Activated CD4-positive, alpha-beta memory T cell treated with anti-CD3 and anti-CD28 coated beads, Interleukin-2, amount 10 ng/mL, durations not matched to agents 7 days and 5 days (primary cell): ENCODE measurements at places on chromosomes 5 and 9. TPM values are rescaled to one million over a fixed set of nuclear protein-coding genes. Genes with fewer than 3 reads are reported as not detected.

DNA sequence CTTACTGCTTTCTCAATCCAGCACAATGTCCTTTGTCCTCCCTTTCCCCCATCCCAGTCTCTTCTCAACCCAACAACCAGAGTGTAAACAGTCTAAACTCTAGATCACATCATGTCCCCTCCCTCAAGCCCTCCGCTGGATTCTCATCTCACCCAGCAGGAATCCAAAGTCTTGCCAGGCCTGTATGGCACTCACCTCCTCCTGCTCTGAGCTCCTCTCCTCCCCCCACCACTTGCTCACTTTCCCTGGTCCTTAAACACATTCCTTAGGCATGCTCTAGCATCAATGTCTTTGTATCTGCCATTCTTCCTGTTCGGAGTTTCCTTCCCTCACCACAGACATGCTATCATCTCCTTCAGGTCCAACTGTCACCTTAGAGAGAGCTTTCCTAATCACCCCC is 78.8 kb downstream of the NIPSNAP3B start:
- no peak for DNase-seq
- H3K27me3 ChIP-seq = peaks cover 7% of the 10 kb centered on the region
- H3K36me3 ChIP-seq = no peaks in the 10 kb centered on the region
- no peak overlapping the region for H3K4me3 ChIP-seq
- H3K4me1 ChIP-seq = peaks cover 4% of the 10 kb centered on the region

DNA sequence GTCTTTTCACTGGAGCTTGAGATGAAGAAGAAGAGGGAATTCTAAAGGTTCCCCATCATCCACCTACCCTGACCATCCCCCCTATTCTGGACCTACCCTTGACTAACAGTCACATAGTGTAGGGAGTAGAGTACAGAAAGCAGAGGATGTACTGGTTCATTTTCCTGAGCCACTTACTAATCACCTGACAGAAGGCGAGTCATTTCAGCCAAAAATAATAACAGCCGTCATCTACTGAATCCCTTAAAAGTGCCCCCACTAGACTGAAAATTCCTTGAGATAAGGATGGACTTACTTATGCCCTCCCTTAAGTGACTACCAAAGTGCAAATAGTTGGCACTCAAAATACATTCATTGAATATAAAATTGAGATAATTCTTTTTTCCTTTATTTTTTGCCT is 112.2 kb downstream of the FOXD1 start:
- H3K27me3 ChIP-seq = peaks cover 34% of the 10 kb centered on the region
- H3K4me3 ChIP-seq = no peak overlapping the region
- no peaks in the 10 kb centered on the region for H3K36me3 ChIP-seq
- no peak for DNase-seq
- no peak overlapping the region for H3K27ac ChIP-seq
- no peaks in the 10 kb centered on the region for H3K4me1 ChIP-seq

GRCh38 chr5:5335107-5335506 is 87.4 kb upstream of the ICE1 start:
- no peak overlapping the region for H3K4me3 ChIP-seq
- H3K36me3 ChIP-seq = no peaks in the 10 kb centered on the region
- no peaks in the 10 kb centered on the region for H3K4me1 ChIP-seq
- no peak overlapping the region for H3K27ac ChIP-seq
- no peaks in the 10 kb centered on the region for H3K27me3 ChIP-seq
- no peak for DNase-seq

GRCh38 chr5:149257131-149257530 is 14.5 kb upstream of the AFAP1L1 start:
- no peak overlapping the region for H3K27ac ChIP-seq
- no peak overlapping the region for H3K4me3 ChIP-seq
- H3K27me3 ChIP-seq = peaks cover 16% of the 10 kb centered on the region
- H3K4me1 ChIP-seq = no peaks in the 10 kb centered on the region
- H3K36me3 ChIP-seq = no peaks in the 10 kb centered on the region
- no peak for DNase-seq

GRCh38 chr5:180467989-180468731 is 26.0 kb upstream of the CNOT6 start:
- H3K27ac ChIP-seq = no peak overlapping the region
- no peak for DNase-seq
- no peaks in the 10 kb centered on the region for H3K36me3 ChIP-seq

DNA sequence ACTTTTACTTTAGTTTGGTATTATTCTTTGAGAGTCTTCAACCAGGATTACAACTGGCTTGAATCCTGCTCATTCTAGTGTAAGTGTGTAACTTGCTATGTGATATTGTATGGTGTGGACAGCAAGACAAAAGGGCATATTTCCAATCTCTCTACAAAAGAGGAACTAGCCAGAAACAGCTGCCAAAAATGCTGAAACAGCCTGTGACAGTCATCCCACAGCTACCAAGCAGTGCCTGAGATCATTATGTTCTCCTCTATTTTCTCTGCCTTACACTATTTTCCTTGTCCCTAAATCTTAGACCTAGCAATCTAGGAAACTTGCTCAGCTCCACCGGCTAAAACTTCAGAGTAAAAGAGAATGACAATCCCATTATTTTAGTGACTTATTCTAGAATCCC is 42.8 kb downstream of the WDR41 start:
- H3K36me3 ChIP-seq = peaks cover 50% of the 10 kb centered on the region
- H3K27ac ChIP-seq = no peak overlapping the region
- no peaks in the 10 kb centered on the region for H3K27me3 ChIP-seq
- H3K4me1 ChIP-seq = no peaks in the 10 kb centered on the region
- H3K4me3 ChIP-seq = no peak overlapping the region
- DNase-seq = no peak

GRCh38 chr5:140420226-140420570 is 18.6 kb downstream of the ANKHD1 start:
- no peaks in the 10 kb centered on the region for H3K27me3 ChIP-seq
- H3K4me3 ChIP-seq = no peak overlapping the region
- no peak for DNase-seq
- H3K36me3 ChIP-seq = peaks cover 28% of the 10 kb centered on the region

DNA sequence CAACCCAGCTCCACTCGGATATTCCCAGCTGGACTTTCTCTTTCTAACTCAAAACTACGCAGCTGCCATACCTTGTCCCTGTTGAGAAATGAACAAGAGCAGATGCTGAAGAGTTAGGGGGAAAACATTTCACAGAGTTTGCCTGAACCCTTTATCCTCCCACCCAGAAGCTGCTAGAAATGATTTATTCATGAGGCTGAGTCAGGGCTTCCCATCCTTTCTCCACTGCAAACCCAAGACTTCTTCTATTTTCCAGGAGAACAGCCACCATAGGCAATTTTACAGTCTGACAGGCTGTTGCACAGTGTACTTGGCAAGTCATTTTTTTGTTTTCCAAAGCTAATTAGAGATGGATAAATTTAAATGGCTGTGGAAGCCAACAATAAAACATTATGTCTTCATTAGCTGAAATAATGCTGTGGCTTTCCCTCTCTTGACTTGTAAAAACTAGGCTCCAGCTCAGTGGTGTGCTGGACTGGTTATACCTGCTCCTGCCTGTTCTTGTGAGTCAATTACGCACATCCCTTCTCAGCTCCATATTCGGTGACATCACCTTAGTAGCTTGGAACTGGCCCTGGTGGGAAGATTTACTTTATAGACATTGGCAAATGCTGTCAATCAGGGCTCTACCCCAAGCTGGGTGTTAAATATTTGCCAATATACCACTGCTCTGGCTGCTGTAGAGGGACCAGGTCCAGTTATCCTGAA is 71.9 kb downstream of the KIF4B start:
- no peaks in the 10 kb centered on the region for H3K4me1 ChIP-seq
- no peaks in the 10 kb centered on the region for H3K36me3 ChIP-seq
- H3K27me3 ChIP-seq = peaks cover 2% of the 10 kb centered on the region

- DNase-seq = no peak
- no peaks in the 10 kb centered on the region for H3K4me1 ChIP-seq
- no peaks in the 10 kb centered on the region for H3K27me3 ChIP-seq
- no peak overlapping the region for H3K27ac ChIP-seq
- H3K4me3 ChIP-seq = no peak overlapping the region
Observed at GRCh38 chr5:2901096-2901495, 149.6 kb upstream of the IRX2 start.

DNA sequence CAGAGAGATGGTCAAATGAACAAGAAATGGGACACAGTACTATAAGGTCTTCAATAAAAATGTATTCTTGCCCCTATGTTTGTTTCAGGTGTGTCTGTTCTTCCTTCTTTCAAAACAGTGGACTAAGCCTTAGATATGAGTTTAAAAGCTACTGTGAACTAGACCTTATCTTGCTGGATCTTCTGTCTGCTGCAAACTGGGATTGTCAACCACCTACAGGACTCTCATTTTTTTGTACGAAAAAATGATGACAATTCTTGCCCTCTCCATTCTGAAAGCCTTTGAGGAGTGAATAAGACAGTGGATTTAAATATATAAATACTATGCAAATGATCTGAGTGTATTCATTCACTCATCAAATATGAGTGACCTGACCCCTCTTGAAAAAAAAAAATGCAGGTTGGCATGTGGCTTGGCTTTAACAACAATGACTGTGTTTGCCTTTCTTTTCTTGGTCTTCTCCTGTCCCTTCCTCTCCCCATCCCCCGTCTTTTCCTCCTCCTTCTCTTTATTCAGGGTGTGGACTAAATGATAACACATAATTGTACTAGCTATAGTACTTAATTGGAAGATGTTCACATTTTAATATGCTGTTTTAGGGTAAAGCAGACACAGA is 235.5 kb upstream of the TRIM32 start:
- no peaks in the 10 kb centered on the region for H3K36me3 ChIP-seq
- no peaks in the 10 kb centered on the region for H3K27me3 ChIP-seq
- no peak overlapping the region for H3K4me3 ChIP-seq
- H3K4me1 ChIP-seq = no peaks in the 10 kb centered on the region
- no peak for DNase-seq
- no peak overlapping the region for H3K27ac ChIP-seq

- H3K27me3 ChIP-seq = peaks cover 8% of the 10 kb centered on the region
- no peak overlapping the region for H3K4me3 ChIP-seq
- no peak overlapping the region for H3K27ac ChIP-seq
Observed at GRCh38 chr5:168104811-168105481, 186.5 kb upstream of the WWC1 start.

DNA sequence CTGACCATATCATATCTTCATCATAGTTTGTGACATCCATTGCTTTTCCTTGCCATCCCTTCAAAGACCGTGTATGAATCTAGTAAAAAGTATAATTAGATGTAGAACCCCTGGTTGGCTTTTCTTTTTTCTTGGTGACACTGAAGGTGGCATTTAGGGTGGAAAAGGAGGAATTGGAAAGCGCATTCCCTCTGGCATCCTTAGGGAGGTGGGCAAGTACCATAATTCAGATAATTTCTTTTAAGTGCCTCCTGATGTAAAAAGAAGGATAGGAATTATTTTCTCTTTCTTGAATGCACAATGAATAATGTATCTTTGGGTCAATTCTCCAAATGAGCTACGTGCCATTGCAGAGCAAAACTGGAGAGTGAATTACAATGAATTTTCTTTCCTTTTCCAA is 73.2 kb upstream of the SMARCA2 start:
- H3K36me3 ChIP-seq = no peaks in the 10 kb centered on the region
- peaks cover 2% of the 10 kb centered on the region for H3K27me3 ChIP-seq
- H3K27ac ChIP-seq = no peak overlapping the region
- H3K4me3 ChIP-seq = no peak overlapping the region

DNA sequence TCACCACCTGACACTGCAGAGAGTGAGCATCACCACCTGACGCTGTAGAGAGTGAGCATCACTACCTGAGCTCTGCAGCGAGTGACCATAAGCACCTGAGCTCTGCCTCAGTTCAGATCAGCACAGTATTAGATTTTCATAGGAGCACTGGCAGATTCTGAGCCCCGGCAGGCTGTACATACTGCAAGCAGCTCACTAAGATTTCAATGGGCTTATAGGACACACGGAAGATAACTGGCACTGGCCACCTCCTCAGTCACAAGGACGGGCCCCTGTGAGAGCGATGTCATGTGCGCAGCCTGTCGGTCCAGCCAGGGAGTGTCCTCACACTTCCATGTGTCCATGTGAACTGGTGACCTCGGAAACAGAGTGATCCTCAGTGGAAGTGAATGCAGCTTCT is 153.5 kb upstream of the IRX2 start:
- H3K36me3 ChIP-seq = no peaks in the 10 kb centered on the region
- H3K27me3 ChIP-seq = no peaks in the 10 kb centered on the region
- no peaks in the 10 kb centered on the region for H3K4me1 ChIP-seq
- no peak for DNase-seq
- H3K4me3 ChIP-seq = no peak overlapping the region

Gene TXNDC8
- not detected for total RNA-seq

Gene AGTPBP1
- 39.3 TPM for total RNA-seq

Gene OLFML2A
- total RNA-seq = not detected

Gene MARVELD2
- total RNA-seq = 0.23 TPM

Gene CORO2A
- 7.8 TPM for total RNA-seq

Gene ROR2
- 2.1 TPM for total RNA-seq

Gene ORM2
- not detected for total RNA-seq

Gene IFNB1
- total RNA-seq = 0.68 TPM

Gene CAPSL
- total RNA-seq = not detected
